ENCODE measurements at places on chromosomes 5 and 9.

GRCh38 chr5:121109817-121110216 lies 645.7 kb downstream of the PRR16 start:
- DNase-seq = no peak

GRCh38 chr5:1502046-1502736 lies 21.6 kb downstream of the LPCAT1 start:
- DNase-seq = no peak

- DNase-seq = no peak
Observed at GRCh38 chr9:2623288-2624050, 1.9 kb downstream of the VLDLR start.

- no peak for DNase-seq
Observed at GRCh38 chr5:151682751-151683331, 3.9 kb downstream of the SPARC start.

DNA sequence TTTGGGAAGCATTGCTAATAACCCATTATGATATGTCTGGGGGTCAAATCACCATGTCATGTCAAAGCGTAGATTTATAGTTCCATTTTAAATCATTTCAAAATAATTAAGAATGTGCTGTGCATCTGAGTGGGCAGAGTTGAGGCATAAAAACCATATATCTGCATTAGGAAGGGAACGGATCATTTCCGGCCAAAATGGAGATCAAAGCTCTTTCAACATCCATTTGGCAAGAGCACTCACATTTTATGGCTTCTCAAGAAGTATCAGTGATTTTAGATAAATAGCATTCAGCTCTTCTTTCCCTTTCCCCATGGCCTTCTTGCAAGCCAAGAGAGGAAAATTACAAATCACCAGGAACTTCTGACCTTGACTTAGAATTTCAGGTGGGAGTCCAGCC lies 89.9 kb downstream of the HSPA4 start:
- no peak for DNase-seq

DNA sequence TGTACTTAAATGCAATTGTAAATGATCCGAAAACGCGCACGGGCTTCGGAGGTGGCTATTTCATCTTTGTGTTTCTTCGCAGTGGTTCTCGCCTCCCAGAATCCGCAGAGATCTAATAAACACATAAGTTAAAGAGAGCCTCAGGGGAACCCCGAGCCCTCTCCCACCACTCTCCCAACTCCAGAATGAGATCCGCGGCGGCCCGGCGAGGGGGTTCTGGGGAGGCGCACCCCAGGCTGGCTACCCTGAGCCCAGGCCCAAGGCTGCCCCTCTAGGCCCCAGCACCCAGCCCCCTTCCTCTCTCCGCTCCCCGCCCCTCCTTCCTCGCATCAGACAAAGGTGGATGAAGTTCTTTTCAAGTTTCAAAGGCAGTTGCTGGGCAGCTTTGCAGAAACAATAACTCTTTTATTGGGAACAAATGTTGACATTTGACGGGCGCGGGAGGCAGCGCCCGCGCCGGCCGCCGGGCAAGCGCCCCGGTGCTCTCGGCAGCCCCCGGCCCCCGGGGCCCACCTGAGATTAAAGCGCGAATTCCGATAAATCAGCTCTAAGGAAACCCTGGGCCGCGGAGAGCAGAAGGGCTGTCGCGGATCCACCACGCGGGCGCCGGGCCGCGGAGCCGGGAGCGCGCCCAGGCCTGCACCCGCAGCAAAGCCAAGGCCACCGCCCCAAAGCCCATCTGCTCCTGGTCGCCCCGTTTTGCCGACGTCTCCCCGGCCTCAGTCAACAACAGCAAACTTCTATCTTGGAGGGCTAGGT lies 8.4 kb downstream of the IRX2 start:
- DNase-seq = no peak

DNA sequence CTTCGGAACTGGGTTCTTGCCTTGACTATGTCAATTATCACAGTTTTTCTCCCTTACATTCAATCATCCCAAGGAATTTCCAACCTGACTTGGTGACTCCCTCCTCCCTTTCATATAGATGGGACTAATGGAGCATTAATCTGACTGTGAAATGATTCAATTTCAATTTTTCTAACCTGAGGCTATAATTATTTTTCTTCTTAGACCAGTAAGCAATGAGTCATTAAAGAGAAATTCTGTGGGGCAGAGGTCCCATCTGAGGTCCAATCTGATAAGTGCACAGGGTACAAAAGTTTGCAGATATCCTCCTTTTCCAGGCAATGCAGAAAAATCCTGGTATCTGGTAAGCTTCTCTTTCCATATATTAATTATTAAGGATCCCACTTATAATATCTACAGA lies 18.9 kb downstream of the PDE4D start:
- DNase-seq = no peak

- no peak for DNase-seq
Observed at GRCh38 chr5:38023799-38024198, 184.0 kb upstream of the GDNF start.

DNA sequence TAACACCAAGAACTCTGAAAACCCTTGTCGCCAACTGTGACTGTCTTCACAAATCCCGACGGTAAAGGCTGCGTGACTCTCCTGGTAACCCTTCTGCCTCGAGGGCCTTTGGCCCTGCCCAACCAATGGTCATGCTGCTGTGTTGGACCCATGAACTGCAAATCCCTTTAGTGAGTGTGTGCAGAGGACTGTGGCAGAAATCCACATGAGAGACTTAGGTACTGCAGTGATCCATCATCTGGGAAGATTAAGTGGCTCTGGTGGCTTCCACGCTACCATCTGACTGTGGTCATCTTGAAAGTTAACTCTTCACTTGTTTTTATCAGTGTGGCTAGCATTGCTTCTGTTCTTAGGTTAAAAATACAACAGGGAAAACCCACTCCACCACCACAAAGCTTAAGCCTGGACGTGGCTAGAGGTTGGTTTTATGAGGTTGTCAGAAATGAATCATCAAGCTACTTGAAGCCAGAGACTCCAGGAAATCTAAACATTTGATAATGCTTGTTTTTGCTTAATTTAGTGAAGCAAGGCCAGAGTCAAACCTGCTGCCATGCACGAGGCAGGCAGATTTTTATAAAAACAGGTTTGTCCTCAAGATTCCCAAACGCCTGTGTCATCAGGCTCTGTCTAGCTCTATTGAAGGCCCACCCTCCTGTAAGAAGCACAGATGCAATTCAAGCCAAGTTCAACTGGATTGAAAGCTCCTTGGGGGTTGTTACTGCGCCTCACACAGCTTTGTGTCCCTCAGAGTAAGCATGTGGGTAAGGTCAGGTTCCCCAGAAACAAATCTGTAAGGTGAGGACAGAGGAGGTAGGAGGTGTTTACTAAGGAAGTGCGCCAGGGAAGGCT lies 52.7 kb upstream of the ERCC6L2 start:
- DNase-seq = no peak

DNA sequence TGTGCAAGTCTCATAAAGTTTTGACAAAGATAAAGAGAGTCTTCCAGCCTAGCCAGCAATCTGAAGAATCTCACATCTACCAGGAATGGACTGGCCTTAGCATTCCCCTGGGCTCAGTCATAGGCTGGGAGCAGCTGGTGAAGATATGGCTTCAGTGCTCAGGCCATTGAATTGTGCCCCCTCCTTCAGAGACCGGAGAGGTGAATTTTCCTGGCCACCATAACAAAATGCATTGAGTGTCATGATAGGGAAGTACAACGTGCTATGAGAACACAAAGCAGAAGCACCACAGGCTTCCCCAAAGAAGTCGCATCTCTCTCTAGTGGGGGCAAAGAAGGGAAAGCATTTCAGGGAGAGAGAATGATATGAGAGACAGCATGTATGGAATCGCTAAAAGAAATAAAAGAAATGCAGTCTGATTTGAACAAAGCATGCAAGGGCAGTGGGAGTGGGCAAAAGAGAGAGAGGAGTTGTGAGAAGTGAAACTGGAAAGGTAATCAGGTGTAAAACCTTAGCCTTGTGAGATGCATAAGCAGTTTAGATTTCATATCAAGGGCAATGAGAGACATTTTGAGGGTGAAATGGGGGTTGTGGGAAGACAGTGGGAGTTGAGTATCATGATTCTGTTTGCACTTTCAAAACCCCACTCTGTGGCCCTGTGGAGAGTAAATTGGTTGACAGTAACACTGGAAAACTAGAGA lies 57.1 kb upstream of the NMUR2 start:
- DNase-seq = no peak

DNA sequence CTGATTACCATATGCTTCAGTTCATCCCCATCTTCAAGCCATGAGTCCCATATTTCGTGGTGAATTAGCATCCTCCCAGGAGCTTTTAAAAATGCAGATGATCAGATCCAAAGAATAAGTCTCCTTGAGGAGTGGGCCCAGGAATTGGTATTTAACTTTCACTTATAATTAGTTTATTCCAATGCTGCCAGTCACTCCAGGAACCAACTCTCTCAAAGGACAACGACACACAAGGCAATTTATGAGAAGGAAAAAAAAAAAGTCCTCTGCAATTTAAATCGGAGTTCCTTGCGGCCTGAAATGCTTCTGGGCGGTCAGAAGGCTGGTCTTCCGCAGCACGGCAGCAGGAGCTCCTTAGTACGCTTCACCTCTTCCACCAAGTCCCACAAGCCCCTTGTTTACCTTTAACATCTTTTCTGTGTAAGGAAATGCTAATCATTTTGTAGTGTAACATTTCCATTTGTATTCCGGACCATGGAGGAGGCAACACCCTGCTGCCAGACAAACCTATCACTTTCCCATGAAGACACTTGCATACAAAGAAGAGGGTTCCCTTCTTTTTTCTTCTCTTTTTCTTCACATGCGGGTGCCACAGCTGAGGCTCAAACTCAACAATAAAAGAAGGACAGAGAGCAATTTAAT lies 16.3 kb upstream of the KCNV2 start:
- no peak for DNase-seq

DNA sequence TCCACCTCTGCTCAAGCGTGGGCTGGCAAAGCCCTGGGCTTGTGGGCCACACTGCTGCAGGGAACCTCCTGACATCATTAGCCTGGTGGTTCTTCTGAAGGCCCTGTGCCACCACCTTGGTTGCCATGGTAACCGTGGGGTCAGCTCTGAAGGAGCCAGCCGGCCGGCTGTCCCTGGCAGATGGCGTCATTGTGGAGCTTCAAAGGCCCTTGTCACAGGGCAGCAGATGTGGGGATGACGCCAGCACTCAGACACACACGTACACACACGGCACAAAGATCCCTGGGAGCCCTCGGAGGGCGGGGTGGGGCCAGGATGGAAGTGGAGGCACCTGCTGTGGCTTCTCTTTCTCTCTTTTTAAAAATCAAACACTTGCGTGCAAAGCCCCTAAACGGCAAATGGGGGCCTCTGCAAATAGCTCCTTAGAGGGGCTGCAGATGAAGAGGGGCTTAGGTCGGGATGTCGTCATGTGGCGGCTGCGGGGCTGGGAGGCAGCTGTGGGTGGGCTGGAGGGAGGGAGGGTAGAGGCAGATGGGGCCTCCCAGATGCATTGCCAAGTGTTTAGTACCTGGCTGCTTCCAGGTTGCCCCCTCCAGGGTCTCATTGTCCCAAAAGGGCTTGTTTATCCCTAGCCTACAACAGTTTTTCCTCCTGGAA lies 19.5 kb upstream of the RPL26L1 start:
- DNase-seq = no peak

GRCh38 chr9:77954013-77954665 lies 77.5 kb downstream of the GNAQ start:
- DNase-seq = no peak

DNA sequence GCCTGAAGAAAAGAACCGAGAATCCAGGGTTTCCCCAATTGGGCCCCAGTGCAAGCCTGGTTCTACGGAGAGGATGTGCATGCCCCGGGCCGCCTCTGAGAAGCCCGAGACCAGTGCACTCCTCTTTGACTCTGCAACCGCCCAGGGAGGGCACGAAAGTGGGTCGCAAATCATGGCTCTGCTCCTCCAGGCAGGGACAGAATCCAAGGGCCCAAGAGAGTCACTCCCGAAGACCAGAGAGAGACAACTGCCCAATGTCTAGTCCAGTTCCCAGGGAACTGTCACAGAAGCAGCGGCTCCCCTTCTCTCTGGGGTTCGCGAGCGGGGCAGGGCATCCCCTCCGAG lies 107.8 kb downstream of the PSD2 start:
- no peak for DNase-seq

DNA sequence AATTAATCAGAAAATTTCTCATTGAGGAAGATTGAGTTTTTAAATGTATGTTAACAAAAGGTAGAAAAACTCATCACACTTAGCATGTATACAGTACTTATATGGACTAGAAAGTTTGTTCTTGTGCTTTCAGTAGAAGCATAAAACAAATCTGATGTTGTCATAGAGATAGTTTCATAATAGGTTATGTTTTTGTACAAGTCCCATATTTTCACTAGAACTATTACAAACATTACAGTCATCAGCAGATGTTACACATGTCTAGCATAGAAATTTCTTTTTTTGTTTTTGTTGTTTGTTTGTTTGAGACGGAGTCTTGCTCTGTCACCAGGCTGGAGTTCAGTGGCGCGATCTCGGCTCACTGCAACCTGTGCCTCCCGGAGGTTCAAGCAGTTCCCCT lies 131.4 kb downstream of the COMMD10 start:
- DNase-seq = no peak

DNA sequence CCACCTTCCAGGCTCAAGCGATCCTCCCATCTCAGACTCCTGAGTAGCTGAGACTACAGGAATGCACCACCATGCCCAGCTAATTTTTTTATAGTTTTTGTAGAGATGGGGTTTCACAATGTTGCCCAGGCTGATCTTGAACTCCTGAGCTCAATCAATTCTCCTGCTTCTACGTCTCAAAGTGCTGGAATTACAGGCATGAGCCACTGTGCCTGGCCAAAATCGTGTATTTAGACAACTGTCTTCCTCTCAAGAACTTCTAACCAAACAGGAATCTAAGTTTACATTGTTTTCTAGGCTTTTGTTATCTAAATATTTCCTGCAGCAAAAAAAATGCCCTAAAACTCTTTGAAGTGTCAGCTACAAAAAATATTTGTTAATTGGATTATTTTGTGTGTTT lies 78.8 kb downstream of the NLN start:
- no peak for DNase-seq

- no peak for DNase-seq
Observed at GRCh38 chr5:105956456-105957196, 1714.1 kb downstream of the EFNA5 start.

GRCh38 chr9:12816656-12817101 lies 41.9 kb downstream of the LURAP1L start:
- DNase-seq = no peak

DNA sequence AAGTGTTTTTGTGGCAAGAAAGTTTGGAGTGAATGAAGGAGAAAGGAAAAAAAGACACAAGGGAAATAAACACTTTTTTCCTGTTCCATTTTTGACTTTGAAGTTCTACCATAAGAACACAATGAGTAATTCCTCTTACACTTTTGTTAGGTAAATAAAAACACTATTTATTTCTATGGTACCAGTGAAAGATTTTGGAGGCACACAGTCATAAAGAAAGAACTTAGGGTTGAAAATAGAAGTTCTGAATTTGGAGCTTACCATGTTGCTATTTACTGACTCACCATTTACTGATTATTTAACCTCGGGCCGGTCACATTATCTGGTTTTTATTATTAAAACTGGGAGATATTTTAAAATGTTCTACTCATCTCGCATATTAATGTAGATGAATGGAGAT lies 367.8 kb downstream of the TLE1 start:
- DNase-seq = no peak

DNA sequence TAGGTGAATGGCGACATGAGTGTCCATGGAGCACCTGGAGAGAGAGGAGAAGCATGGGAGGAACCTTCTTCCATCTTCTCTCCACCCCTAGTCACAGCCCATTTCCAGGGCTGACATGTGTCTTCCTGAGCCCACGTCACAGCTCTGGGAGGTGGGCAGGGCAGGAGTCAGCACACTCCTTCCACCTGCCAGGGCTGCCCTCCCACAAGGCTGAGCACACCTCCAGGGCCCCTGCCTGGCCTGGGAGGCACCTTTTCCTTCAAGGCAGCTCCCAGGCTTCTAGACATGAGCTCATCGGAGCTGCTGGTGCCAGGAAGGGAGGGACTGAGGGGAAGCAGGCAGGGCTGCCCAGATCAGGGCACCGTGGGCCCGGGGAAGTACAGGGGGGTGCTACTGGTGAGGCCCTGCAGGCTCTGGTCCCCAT lies 13.6 kb upstream of the SYNPO start:
- DNase-seq = no peak
